Stimulated activated naive CD8-positive, alpha-beta T cell treated with anti-CD3 and anti-CD28 coated beads, Interleukin-15, Interleukin-2, amounts not matched to agents 100 U/mL and 50 U/mL, for 24 hours (primary cell): ENCODE measurements at places on chromosomes 7 and 10.

GRCh38 chr7:113715981-113716856 lies 202.6 kb downstream of the PPP1R3A start:
- DNase-seq: no peak

DNA sequence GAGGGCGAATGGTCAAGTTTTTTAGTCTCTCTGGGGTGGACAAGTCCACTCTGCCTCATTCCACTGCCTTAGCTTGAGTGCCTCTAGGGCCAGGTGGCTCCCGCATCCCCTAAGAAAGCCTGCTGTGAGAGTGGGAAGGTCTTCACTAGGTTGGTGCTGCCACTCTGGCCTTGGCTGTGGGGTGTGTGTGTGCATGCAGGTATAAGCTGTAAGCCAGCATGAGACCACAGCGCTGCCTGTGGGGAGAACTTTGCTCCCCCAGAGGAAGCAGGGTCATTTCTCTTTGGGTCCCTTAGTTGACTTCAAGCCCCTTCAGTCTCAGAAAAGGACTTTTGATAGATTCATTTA lies 25.5 kb upstream of the PCBD1 start:
- DNase-seq: no peak

- no peak for DNase-seq
These were observed 101.2 kb downstream of the CRPPA start for GRCh38 chr7:16320099-16320660.

DNA sequence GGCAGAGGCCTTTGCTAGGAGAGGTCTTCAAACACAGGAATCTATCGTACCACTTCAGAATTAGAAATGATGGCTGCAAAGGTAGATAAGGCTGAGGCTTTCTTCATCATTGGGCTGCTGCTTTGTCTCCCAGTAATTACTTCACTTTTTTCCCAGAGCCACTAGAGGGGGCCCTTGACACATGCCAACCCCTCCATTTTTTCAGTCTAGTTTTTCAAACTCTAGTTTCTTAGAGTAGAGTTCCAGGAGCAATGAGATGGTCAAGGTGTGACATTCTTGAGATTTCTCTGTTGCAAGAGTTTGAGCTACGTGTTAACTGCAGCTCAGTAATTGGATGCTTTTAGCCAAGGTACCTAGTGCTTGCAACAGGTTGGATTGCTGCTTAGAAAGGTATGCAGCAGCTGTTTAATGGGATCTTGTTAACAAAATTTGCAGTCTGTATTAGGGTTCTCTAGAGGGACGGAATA lies 33.8 kb upstream of the RBM20 start:
- DNase-seq: peak; percentile 57

- DNase-seq: no peak
These were observed 560.2 kb downstream of the TCERG1L start for GRCh38 chr10:130751106-130751840.

DNA sequence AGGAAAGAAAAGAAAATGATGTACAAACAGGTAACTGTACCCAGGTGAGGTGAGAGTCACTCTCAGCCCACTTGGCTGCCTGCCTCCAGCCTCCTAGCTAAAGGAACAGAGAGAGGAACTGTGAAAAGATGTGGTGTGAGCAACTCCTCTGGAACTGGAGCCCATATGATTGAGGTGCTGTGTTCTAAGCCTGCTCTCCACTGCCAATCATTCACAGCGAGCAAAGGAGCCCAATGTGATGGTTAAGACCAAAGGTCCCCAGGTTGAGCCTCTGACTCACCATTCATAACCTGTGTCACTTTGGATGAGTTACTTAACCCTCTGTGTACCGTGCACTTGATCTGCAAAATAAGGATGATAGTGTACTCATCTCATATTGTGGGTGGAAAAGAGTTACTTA lies 868.1 kb upstream of the AUTS2 start:
- DNase-seq: no peak

DNA sequence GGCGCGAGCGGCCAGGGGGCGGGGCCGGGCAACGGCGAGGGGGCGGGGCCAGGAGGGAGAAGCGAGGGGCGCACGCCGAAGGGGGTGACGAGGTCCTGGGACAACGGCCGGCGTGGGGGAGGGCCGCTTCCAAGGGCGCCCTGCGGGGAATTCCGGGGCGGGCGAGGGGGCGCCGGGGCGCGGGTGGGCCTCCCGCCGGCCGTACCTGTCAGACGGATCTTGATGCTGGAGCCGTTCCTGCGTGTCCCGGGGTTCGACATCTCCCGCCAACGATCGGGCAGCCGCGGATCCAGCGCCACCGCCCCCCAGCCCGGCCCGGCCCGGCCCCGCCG lies 421 bp downstream of the SMURF1 start:
- DNase-seq: no peak

GRCh38 chr10:91980319-91980718 lies 56.7 kb downstream of the BTAF1 start:
- no peak for DNase-seq

DNA sequence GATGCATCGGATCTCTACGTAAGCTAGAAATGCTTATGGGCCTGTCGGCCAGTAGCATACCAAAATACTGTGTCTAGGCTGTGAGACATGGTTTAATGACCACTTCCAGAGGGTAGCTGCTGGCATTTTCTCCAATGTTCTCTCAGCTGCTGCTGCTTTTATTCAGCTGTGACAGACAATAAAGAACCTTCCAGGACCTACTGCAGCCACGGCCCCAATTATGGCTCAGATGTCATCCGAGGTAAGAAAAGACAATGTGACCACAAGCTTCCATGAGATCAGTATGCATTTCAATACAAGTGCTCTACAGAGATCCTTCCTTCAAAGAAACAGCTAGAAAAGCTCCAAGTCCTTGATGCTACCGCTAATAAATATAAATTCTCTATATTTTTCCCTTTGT lies 256.2 kb downstream of the SDHAF3 start:
- no peak for DNase-seq

DNA sequence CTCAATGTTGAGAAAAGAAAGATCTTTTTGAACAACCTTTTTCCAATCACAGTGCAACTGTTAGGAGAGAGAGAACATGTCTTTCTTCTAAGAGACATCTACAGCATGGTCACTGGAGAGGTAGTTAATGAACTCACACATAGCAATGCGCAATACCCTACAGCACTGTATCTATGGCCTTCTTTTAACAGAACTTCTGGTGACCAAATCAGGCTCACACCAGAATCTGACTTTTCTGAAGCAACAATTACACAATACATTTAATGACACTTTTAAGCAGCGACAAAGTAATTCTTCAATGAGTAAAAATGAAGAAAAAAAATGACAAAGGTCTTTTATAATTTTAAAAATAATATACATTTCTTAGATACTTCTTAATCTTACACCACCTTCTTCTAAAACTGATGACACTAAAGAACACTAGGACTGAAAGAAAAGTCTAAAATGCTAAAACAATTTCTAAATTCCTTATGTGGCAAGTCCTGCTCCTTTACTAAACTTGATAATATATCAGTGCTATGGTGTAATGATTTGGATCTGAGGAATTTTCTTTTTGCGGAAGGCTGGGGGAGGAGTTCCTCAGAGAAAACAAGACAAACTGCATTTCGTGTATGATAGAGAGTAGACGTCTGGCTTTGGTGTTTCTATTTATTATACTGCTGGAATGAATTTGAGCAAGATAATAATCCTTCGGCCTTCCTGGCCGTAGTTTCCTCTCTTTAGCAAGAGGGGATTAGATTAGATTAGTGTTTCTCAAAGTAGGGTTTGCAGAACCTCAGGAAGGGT lies 166.3 kb downstream of the ZNF438 start:
- no peak for DNase-seq

DNA sequence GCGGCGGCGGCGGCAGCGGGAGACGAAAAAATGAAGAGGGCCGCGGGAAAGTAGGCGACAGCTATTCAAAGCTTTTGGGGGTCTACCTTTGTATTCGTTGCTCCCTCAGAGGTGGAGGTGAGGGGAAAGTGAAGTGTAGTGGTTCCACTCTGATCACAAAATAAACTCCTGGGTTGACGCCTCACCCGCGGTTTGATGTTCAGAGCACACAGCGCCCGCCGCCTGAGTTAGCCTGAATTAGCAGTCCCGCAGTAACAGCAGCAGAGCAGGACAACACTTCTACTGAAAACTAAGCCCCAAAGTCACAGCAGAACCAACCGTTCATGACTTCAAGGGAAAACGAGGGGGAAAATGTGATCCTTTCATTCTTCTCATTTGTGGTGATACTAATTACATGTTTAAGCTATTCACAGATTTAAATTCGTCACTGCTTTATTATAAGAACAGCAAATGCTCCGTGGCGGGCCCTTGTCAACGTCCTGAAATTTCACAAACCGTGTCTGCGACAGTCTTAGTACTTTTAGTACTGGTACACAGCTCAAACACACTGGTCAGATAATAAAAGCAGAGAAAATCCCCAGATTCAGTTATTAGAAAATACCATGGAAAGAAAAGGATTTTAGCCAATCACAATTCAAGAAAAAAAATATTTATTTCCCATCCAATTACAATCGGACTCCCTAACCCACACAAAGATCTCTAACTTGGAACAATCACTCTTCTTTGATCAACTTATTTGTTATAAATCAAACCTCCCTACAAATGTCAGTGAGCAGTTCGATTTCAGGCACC lies 563 bp upstream of the JMJD1C start:
- peak; percentile 41 for DNase-seq

GRCh38 chr7:27303026-27303425 lies 60.4 kb downstream of the EVX1 start:
- DNase-seq: no peak

- DNase-seq: no peak
These were observed 81.5 kb upstream of the SYPL1 start for GRCh38 chr7:106193661-106194060.

DNA sequence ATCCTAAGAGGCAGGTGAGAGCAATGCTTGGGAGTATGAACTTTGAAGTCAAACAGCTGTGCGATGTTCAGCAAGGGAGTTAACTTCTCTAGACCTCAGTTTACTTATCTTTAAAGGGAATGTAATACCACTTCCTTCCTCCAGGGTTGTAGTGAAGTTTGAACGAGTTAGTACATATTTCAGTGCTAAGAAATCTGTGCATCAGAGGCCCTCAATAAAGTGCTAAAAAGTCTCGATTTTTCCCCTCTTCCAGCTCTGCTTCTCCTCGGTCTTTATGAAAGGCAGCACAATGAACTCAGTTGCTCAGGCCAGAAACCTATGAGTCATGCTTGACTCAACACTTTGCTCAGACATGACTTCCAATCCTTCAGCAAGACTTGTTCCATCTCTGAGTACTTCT lies 418.9 kb downstream of the MDFIC start:
- no peak for DNase-seq

GRCh38 chr10:3006607-3007006 lies 60.7 kb upstream of the PFKP start:
- DNase-seq: no peak

GRCh38 chr10:133122171-133122935 lies 34.6 kb downstream of the ADGRA1 start:
- DNase-seq: no peak

DNA sequence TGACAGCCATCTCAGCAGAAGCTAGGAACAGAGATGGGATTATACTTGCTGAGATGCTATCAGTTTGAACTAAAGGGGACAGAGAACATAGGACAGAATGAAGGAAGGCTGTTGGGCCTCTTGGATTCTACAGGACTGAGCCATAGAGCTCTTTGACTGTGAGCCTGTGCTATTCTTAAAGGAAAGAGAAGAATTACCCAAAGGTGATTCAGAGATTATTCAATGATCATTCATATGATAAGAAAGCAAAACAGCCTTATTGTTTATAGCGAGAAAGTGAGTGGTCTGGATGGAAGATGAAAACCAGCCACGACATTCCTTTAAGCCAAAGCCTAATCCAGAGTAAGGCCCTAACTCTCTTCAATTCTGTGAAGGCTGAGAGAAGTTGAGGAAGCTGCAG lies 69.7 kb upstream of the NEUROD6 start:
- no peak for DNase-seq

GRCh38 chr7:135964791-135965190 lies 12.4 kb downstream of the MTPN start:
- no peak for DNase-seq

DNA sequence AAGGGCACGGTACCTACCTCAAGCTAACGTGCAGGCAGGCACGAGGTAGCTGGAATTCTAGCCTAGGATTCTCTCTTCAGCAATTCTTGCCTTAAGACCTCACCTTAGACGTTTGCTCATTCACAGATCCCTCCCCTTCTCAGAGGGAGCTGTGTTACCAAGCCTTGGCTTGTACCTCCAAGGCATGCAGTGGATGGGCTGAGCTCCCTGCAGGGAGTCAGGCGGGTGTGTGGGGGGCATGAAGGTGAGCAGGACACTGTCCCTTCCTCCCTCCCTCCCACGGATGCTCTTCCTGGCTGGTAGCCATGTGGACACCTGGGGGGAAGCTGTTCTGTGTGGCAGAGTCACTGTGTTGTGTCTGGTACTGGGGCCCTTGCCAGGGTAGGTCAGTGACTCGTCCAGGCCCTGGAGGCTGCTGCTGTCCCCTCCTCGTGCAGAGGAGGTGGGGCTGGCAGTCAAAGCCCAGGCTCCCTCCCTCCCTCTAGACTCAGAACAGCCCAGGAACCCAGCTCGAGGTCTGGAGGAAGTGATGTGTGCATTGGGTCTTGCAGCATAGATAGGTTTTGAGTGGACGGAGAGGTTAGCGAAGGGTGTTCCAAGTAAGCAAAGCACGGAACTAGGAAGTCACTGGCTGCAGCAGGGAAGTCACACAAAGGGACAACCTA lies 222.2 kb upstream of the SH2B2 start:
- no peak for DNase-seq

DNA sequence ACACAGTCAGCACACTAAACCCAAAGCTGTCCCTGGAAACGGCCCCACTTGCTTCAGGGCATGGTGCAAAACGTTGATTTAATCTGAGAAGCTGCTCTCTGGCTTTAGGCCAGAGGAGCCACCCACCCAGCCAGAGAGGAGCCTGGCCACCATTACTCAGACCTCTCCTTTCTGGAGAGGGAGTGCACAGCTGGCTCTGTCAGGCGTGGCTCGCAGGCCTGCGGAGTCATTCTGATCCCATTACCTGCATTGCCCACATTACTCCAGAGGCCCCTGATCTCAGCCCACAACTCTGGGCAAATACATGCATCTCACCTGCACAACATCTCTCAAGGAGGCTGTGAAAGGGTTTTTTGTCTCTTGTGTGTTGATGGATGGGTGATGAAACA lies 370.0 kb upstream of the IGFBP3 start:
- no peak for DNase-seq
